ENCODE measurements at places on chromosomes 3 and 15. TPM values are rescaled to one million over a fixed set of nuclear protein-coding genes. Genes with fewer than 3 reads are reported as not detected.

Gene ISLR
- 39.5 TPM for total RNA-seq

Gene SV2B
- total RNA-seq = 1.7 TPM

Gene BUB1B
- total RNA-seq = 66.2 TPM

Gene RNF7
- 60.7 TPM for total RNA-seq

Gene SSR3
- total RNA-seq = 85.0 TPM

Gene SNAPC5
- 30.7 TPM for total RNA-seq

Gene ARGFX
- 0.55 TPM for total RNA-seq

Gene SERINC4
- total RNA-seq = 11.7 TPM

Gene BNIP2
- total RNA-seq = 145 TPM

GRCh38 chr3:106542101-106542769 lies 673.4 kb upstream of the CBLB start:
- no peak overlapping the region for H3K4me3 ChIP-seq
- no peaks in the 10 kb centered on the region for H3K4me1 ChIP-seq
- H3K36me3 ChIP-seq = no peaks in the 10 kb centered on the region
- DNase-seq = no peak
- no peak overlapping the region for H3K27ac ChIP-seq

DNA sequence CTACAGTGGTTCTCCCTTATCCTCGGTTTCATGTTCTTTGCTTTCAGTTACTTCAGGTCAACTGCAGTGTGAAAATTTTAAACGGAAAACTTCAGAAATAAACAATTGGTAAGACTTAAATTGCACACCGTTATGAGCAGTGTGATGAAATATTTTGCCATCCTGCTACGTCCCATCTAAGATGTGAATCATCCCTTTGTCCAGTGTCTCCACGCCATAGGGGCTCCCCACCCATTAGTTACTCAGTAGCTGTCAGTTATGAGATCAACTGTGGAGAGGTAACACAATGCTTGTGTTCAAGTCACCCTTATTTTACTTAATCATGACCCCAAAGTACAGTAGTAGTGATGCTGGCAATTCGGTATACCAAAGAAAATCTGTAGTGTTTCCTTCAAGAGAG lies 47.4 kb downstream of the TJP1 start:
- H3K27ac ChIP-seq = no peak overlapping the region
- no peak overlapping the region for H3K4me3 ChIP-seq
- peaks cover 26% of the 10 kb centered on the region for H3K4me1 ChIP-seq
- DNase-seq = no peak

DNA sequence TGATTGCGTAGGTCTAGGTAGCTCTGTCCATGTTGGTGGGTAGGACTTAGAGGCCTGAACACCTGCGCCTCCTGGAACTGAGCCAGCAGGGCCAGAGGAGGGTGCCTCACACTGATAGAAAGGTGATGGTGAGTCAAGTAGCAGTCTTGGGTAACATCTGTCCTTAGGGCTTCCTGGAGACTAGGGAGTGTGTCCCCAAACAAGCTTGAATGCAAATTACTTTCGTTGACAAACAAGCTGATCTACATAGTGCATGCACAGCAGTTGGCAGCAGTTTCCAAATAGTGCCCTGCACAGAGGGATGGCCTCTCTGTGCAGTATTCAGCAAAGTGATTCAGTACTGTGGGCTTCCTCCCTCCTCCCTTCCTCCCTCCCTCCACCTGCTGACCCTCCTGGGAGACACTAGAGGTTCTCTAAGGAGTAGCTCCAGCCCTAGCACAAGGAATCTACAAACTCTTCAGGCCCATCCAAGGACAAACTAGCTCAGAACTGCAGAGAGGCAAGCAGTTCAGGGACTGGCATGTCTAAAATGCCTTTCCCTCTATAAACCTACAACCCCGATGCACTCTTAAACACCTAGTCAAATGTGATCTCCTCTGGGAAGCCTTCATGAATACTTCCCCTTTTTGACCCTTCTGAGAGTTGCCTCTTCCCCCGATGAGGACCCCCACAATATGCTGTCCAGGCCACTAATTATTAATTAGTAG lies 61.0 kb downstream of the TLE3 start:
- H3K27me3 ChIP-seq = no peaks in the 10 kb centered on the region
- H3K36me3 ChIP-seq = no peaks in the 10 kb centered on the region
- H3K27ac ChIP-seq = no peak overlapping the region

DNA sequence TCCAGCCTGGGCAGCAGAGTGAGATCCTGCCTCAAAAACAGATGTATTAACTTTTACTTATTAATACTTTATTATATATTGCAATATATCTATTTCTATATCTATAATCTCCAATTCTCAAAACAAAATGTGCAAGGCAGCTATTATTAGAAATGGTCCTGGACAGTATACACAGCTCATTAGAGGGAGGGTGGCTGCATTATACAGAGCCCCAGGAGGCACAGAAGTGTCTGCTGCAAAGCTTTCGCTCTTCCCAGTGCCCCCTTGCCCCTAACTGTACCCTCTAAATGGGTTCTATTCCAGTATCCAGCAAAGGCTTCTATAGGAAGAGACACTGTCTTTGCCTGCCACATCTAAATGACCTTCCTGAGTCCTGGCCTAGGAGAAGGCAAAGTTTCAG lies 24.5 kb downstream of the ARL14 start:
- H3K27me3 ChIP-seq = no peaks in the 10 kb centered on the region
- H3K4me3 ChIP-seq = no peak overlapping the region
- H3K36me3 ChIP-seq = no peaks in the 10 kb centered on the region
- no peak overlapping the region for H3K27ac ChIP-seq

GRCh38 chr3:42653303-42653559 lies 266 bp upstream of the ZBTB47 start:
- no peaks in the 10 kb centered on the region for H3K27me3 ChIP-seq
- H3K36me3 ChIP-seq = no peaks in the 10 kb centered on the region
- peaks cover 25% of the 10 kb centered on the region for H3K4me1 ChIP-seq
- peak overlapping the region; percentile 80 for H3K4me3 ChIP-seq
- no peak for DNase-seq
- no peak overlapping the region for H3K27ac ChIP-seq

GRCh38 chr3:55491296-55491816 lies 4.2 kb upstream of the WNT5A start:
- DNase-seq = peak; percentile 26
- H3K4me3 ChIP-seq = no peak overlapping the region
- no peaks in the 10 kb centered on the region for H3K27me3 ChIP-seq
- H3K4me1 ChIP-seq = peaks cover 9% of the 10 kb centered on the region
- no peaks in the 10 kb centered on the region for H3K36me3 ChIP-seq
- H3K27ac ChIP-seq = no peak overlapping the region

DNA sequence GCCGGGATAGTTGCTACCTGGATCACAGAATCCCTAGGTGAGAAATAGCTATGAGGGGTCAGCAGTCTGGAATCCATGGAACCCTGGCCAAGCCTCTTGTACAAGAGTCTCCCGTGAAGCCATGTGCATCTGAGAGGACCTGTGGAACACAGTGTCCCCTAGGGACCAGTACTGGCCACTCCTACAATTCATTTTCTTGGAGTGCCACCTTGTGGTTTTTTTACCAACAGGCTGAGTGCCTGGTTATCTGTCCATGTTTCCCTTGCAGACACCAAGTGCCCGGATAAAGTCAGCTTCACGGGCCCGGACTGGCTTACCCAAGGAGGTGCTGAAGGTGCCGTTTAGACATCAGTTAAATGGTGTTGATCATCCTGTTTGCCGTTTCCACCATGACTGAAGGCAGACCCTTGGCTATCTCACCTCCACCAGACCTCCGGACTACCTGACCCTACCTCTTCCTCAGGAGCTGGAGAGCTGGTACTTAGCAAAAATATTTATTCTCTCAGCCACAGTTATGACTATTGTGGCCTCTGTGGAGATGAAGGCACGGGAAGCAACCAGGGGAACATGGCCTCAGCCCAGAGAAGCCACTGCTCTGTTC lies 93.9 kb downstream of the RBPMS2 start:
- peaks cover 11% of the 10 kb centered on the region for H3K4me1 ChIP-seq
- H3K36me3 ChIP-seq = no peaks in the 10 kb centered on the region
- no peak overlapping the region for H3K27ac ChIP-seq
- no peak overlapping the region for H3K4me3 ChIP-seq

DNA sequence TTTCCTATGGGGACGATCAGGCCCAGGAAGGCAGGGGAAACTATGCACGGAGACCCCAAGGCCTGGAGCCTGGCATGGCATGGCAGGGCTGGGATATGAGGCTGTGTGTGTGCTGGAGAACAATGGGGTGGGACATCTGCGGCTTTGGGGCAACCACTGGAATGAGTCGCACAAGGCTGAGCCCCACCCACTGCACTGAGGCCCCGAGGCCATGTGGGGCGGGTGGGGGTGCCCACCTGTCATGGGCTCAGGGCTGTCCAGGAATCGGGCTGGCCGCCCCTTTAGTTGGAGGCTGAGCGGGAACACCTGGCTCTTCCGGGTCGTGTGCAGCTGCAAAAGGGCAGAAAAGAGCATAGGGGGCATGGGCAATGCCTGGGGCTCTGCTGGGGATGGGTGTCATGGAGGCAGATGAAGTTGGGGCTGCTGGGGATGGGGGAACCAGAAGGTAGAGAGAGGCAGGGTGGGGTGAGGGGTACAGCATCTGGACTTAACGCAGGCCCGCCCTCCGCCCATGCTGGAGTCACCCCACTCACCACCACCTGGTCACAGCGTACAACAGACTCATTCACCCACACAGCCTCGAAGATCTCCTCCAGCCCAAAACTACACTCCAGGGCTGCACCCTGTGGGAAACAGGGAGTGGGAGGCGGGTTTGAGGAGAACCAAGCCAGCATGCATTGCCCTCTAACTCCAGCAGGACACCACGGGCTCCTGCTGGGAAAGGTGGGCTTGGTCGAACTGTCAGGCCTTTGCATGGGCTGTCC lies 31.1 kb downstream of the PLXND1 start:
- H3K27ac ChIP-seq = no peak overlapping the region
- H3K36me3 ChIP-seq = no peaks in the 10 kb centered on the region
- peaks cover 16% of the 10 kb centered on the region for H3K4me1 ChIP-seq
- DNase-seq = no peak
- H3K27me3 ChIP-seq = no peaks in the 10 kb centered on the region
- no peak overlapping the region for H3K4me3 ChIP-seq

- H3K36me3 ChIP-seq = no peaks in the 10 kb centered on the region
- H3K4me3 ChIP-seq = no peak overlapping the region
- H3K27me3 ChIP-seq = no peaks in the 10 kb centered on the region
These were observed 80.8 kb downstream of the NR2F2 start for GRCh38 chr15:96411056-96412031.

GRCh38 chr15:57376696-57377477 lies 582 bp downstream of the CGNL1 start:
- H3K27me3 ChIP-seq = no peaks in the 10 kb centered on the region
- peak; percentile 59 for DNase-seq
- no peaks in the 10 kb centered on the region for H3K36me3 ChIP-seq
- peaks cover 11% of the 10 kb centered on the region for H3K4me1 ChIP-seq

DNA sequence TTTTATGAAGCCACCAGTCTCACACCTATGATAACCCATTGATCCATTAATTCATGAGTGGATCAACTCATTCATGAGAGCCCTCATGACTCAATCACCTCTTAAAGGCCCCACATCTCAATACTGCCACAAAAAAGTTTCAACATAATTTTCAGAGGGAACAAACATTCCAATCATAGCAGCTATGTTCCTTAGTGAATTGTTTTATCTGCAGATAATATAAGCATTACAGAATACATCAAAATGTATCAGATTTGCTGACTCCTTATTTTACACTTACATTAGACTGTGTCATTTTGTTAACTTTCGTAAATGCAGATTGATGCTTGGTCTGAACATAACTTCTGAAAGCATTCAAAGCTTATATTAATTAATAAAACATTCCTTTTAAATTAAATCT lies 155.3 kb upstream of the MBNL1 start:
- H3K36me3 ChIP-seq = no peaks in the 10 kb centered on the region
- no peaks in the 10 kb centered on the region for H3K27me3 ChIP-seq
- DNase-seq = no peak
- no peak overlapping the region for H3K27ac ChIP-seq
- H3K4me3 ChIP-seq = no peak overlapping the region

- no peaks in the 10 kb centered on the region for H3K4me1 ChIP-seq
- H3K36me3 ChIP-seq = no peaks in the 10 kb centered on the region
- H3K4me3 ChIP-seq = no peak overlapping the region
- no peak overlapping the region for H3K27ac ChIP-seq
These were observed 111.7 kb downstream of the LMLN start for GRCh38 chr3:198071602-198072287.

- DNase-seq = no peak
- H3K27ac ChIP-seq = no peak overlapping the region
- no peak overlapping the region for H3K4me3 ChIP-seq
- no peaks in the 10 kb centered on the region for H3K4me1 ChIP-seq
These were observed 8.6 kb upstream of the CERS3 start for GRCh38 chr15:100537331-100537730.

- no peaks in the 10 kb centered on the region for H3K4me1 ChIP-seq
- H3K27ac ChIP-seq = no peak overlapping the region
- H3K4me3 ChIP-seq = no peak overlapping the region
- H3K36me3 ChIP-seq = no peaks in the 10 kb centered on the region
- H3K27me3 ChIP-seq = no peaks in the 10 kb centered on the region
These were observed 53.0 kb upstream of the HES1 start for GRCh38 chr3:194082743-194083636.

DNA sequence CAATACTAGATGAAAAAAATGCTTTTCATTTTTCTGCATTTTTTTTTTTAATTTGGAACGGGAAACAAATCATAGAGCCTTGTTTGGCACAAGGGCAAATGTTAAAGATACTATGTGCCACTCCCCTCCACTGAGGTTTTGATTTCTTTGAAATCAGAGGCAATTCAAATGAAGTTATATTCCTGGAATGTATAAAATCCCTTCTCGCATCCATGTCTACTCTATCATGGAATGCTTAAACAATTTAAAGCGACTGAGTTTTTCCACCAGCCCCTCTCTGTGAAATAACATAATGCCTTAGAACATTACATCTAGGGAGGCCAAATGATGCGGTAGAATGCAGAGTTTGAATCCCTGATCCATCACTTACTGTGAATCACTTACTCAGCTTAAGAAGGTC lies 69.7 kb downstream of the FMN1 start:
- H3K4me3 ChIP-seq = no peak overlapping the region
- no peak for DNase-seq
- H3K36me3 ChIP-seq = no peaks in the 10 kb centered on the region
- H3K4me1 ChIP-seq = no peaks in the 10 kb centered on the region

DNA sequence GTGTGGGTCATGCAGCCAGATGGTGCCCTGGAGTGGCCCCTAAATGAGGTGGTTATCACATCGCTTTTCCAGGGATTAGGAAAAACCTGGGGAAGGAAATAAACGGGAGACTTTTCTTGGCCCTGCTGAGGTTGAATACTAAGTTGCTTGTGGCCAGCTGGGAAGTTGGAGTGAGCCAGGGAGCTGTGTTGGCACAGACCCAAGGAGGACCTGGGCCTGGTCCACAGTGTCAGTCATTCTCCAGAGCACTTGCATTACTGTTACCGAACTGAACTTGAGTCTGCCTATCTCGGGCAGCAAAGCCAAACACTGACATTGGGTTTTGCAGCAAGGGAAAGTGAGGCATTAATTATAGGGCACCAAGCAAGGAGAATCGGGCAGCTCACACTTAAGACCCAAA lies 339.0 kb downstream of the GABRB3 start:
- no peak overlapping the region for H3K4me3 ChIP-seq
- H3K36me3 ChIP-seq = no peaks in the 10 kb centered on the region
- H3K4me1 ChIP-seq = no peaks in the 10 kb centered on the region
- no peak for DNase-seq
- no peaks in the 10 kb centered on the region for H3K27me3 ChIP-seq

GRCh38 chr3:196207159-196207832 lies 3.9 kb downstream of the ZDHHC19 start:
- H3K27ac ChIP-seq = no peak overlapping the region
- no peaks in the 10 kb centered on the region for H3K27me3 ChIP-seq
- peaks cover 17% of the 10 kb centered on the region for H3K4me1 ChIP-seq
- H3K4me3 ChIP-seq = peak overlapping the region; percentile 58
- DNase-seq = no peak
- no peaks in the 10 kb centered on the region for H3K36me3 ChIP-seq

- H3K27me3 ChIP-seq = no peaks in the 10 kb centered on the region
- no peak overlapping the region for H3K27ac ChIP-seq
- no peaks in the 10 kb centered on the region for H3K36me3 ChIP-seq
- no peak overlapping the region for H3K4me3 ChIP-seq
These were observed 490.0 kb downstream of the EDEM1 start for GRCh38 chr3:5677555-5677954.
